Thoracic aorta (tissue), 2 donors: ENCODE measurements at places on chromosomes 4 and X.

GRCh38 chr4:26842911-26843310 is 17.7 kb upstream of the STIM2 start:
- DNase-seq = no peak

GRCh38 chrX:40244980-40245379 is 147.2 kb upstream of the BCOR start:
- DNase-seq = no peak

- no peak for DNase-seq
These were observed 44.8 kb upstream of the CDKN2AIP start for GRCh38 chr4:183399616-183400015.

DNA sequence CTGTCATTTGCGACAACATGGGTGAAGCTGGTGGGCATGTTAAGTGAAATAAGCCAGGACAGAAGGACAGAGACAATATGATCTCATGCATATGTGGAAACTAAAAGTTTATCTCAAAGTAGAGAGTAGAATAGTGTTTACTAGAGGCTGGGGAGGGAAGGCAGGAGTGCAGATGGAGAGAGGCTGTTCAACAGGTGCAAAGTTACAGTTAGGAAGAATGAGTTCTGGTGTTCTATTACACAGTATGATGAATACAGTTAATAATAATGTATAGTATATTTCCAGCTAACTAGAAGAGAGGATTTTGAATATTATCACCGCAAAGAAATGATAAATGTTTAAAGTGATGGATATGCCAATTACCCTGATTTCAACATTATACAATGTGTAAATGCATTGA is 69.8 kb downstream of the FBXL5 start:
- DNase-seq = no peak

DNA sequence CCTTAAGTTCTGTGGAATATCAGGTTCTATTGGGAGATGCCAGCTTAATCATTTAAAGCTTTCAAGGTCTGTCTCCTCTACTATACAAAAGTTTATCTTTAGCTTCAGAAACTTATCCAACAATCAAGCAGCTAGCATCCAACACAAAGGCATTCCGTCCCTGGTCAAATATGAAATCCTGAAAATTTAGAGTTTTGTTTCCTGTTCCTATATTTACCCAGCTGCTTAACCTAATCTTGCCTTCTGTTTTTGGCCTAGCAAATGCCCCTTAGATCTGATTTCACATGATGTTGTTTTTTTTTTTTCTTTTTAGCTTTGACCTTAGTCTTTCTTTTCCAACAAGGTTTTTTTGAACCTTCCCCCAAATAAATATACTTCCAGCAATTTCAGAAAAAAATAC is 33.8 kb downstream of the FAM13A start:
- DNase-seq = no peak

- DNase-seq = no peak
These were observed 50.9 kb downstream of the CEP44 start for GRCh38 chr4:174334628-174335027.

GRCh38 chr4:150746156-150746555 is 164.2 kb downstream of the MAB21L2 start:
- DNase-seq = no peak

DNA sequence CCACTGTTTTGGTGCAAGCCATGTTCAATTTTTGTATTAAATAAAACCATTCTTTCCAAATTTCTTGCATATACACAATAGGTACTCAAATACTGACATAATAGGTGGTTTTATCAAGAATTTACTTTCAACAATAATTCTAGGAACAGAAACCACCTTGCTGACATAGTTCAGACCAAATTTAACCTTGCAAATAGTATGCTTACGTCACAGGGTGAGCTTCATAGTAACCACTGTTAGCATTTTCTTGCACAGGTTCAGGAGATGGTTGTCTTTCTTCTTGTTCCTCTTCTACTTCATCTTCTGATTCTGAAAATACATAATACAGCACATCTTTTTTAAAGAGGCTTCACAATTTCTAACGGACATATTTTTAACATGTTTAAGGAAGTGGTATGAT is 17.6 kb downstream of the G3BP2 start:
- no peak for DNase-seq

DNA sequence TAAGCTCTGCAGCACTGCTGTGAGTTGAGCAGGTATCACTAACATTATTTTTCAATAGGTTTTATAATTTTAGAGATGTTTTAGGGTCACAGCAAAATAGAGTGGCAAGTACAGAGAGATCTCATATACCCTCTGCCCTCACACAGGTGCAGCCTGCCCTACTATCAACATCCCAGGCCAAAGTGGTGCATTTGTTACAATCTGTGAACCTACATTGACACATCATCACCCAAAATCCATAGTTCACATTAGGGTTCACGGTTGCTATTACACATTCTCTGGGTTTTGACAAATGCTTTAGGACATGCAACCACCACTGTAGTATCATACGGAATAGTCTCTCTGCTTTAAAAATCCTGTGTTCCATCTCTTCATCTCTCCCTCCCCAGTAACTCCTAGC is 173.1 kb downstream of the DHX15 start:
- DNase-seq = no peak

- DNase-seq = no peak
These were observed 487.3 kb downstream of the MID1IP1 start for GRCh38 chrX:39288592-39288991.

GRCh38 chr4:83009529-83009928 is 1.1 kb downstream of the LIN54 start:
- no peak for DNase-seq

DNA sequence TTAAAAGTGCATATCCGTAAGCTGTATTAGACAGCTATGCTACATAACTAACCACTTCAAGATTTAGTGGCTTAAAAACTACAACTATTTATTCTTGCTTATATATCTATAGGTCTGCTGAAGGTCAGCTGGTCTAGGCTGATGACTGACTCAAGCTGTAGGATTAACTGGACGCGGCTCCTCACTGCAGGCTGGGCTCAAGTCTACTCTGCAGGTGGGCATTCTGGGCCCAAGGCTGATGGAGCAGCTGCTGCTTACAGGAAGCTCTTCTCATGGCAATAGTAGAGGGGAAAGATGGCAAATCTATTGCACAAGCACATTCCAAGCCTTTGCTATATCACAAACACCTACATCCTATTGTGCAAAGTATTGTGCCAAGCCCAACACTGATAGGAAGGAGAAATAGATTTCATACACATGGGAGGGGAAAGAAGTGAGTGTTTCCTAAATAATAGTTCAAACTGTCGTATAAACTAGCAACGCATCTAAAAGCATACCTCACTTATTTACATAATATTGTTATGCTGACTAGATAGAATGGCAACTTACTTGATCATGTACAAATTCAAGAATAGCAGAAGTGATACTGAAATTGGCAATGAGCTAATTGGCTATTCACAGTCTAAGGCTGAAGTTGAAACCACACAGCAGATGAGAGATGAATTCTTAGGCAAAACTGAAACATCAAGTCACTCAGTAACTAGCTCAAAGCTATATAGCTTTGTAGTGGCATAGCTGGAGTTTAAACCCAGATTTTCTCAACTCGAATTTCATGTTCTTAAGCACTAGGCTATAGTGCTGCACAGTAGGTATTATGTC is 263.8 kb downstream of the NKX6-1 start:
- DNase-seq = no peak

DNA sequence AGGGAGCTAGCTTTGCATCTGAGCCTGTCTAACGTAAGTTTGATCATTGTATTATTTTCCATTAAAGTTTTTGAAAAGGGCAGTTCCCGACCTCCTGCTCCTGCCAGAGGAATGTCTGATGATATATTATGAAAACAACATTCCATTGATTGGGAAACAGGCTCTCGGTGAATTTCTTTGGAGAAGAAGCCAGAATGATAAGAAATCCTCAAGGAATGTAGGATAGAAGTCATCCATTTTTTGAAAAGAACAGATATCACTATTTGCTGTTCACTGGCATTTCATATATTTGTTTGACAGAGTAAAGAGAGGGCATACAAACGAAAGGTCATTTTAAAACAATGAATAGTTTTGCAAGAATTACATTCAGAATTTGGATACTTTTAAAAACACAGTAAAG is 781.0 kb upstream of the HTR2C start:
- no peak for DNase-seq

- DNase-seq = no peak
These were observed 868.0 kb downstream of the RPA4 start for GRCh38 chrX:97751735-97752134.

- DNase-seq = no peak
These were observed 106.0 kb downstream of the TMEM144 start for GRCh38 chr4:158316264-158316663.

DNA sequence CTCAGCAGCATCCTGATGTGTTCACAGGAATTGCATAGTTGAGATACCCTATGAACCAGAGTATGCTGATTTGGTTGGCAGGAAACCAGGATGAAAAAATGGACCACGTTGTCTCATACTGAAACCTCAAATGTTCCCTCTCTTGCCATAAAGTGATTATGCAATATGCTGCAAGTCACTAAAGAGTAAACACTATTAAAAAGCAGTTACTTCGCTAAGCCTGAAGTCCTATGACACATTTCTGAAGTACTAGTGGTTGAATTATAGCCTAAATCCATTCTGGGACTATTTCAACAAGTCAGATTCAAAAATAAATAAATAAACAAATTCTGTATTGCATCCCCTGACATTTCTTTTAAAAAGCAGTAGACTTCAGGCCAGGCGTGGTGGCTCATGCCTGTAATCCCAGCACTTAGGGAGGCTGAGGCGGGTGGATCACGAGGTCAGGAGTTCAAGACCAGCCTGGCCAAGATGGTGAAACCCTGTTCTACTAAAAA is 106.0 kb upstream of the NAP1L5 start:
- DNase-seq = no peak

DNA sequence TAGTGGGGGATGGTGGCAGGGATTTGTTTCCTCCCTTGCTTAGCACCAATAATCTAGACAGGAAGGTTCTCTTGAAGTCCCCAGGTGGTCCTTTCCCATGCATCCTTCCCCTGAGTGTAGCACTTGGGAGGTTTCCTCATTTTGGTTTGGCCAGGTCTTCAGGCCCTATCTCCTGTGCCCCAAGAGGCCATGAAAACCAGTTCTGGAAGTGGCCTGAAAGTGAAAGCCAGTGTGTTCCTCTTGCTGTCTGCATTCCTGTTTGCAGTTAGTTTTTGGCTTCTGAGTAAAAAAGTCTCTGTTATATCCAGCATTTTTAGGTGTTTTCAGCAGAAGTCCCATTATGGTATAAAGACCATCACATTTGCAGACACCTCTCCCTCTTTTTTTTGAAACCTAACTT is 59.5 kb downstream of the MTM1 start:
- DNase-seq = no peak

DNA sequence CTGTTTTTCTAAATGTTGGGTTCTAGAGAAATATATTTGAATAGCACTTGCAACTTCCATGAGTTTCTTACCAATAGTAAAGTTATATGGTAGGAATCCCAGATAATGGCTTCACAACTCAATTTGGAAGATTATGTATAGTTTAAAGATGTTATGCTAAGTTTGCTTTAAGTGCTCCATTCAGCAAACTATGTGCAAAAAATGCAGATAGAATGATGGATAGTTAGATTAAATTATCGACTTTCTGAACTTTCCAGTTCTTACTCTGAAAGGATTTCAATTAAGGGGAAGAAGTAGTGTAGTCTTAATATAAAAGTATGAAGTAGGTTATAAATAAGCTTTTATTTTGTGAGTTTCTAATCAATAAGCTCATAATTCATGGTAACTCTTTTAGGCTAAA is 60.7 kb upstream of the NFKB1 start:
- no peak for DNase-seq

DNA sequence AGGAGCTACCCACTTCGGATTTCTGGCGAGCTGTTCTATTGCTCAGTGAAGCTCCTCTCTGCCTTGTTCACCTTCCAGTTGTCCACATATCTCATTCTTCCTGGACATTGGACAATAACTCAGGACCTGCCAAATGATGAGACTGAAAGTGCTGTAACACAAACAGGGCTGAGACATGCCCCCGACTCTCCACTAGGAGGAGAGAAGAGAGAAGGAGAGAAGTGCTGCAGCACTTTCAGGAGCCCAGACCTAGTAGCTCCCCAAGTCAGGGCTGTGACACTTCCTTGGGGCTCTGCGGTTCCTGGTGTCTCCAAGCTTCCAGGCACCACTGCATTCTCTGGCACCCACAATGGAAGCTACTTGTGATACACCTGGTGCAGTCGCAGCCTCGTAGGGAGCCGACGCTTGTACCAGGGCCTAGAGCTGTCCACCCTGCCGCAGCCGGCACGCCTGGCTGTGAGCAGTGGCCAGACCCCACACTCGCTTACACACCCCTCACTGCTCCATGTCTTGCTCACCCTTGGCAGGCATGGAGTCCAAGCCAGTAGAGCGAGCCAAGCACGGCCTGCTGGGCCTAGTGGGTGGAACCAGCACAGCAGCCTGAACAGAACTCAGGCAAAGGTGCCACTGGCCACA is 234.9 kb downstream of the TECRL start:
- DNase-seq = no peak

DNA sequence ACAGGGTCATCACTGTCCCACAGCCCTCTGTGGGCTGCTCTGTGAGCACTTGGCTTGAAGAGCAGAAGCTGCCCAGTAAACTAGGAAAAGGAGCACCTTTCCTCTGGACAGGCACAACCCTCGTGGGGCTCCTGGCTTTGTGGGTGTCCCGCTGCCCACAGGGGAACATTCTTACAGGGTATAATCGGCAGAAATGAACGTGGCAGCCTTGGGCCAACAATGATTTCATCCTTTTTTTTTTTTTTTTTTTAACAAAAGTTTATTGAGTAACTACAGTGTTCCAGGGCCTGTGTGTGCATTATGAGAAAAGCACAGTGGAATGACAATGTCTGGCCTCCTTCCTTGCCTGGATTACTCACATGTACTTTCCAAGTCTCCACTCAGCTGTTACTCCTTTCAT is 197.2 kb downstream of the PDGFC start:
- peak; percentile 5 for DNase-seq

DNA sequence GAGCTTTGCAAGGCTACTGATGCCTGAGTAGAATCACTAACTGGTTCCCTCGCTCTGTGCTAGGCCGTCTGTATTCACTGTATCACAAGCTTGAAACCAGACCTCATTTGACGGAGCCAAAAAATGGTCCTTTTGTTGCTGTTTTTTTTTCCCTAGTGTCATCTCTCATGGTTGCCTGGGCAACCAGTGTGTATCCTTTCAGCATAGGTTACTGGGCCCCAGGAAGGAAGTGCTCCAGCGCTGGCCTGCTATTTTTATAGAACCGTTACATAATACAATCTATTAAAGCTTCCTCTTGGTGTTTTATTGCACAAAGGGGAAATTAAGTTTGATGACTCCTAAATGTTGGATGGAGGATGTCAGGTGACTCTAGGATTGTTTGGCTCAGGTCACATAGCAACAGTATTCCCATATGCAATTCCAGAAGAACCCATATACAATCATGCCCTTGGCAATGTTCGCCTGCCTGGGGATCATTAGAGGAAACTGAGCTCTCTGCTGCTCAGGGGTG is 220.4 kb downstream of the SPRY1 start:
- no peak for DNase-seq
